GM13976 (cell line): ENCODE measurements at places on chromosomes 1 and 21.

GRCh38 chr1:27752360-27752759, 20.7 kb upstream of the STX12 start:
- DNase-seq: no peak

DNA sequence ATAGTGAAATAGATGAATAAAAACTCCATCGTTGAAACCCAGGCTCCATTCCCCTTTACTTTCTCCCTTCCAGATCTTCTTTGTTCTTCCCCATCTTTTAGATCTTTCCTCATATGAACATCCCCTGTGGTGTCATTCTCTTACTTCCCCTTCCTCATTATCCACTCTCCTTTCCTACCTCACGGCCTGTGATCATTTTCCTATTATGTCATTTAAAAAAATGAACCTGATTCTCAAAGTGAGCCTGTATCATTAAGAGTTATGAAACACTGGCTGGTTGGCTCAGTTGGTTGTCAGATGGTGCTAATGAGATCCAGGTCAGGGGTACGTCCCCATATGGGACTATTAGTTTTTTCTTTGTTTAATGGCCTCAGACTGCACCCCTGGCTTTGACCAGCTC, 38.3 kb downstream of the TCEANC2 start:
- no peak for DNase-seq

- no peak for DNase-seq
These were observed 9.8 kb downstream of the TXNDC12 start for GRCh38 chr1:52045236-52045635.

GRCh38 chr1:68979891-68980290, 483.0 kb upstream of the DEPDC1 start:
- no peak for DNase-seq

DNA sequence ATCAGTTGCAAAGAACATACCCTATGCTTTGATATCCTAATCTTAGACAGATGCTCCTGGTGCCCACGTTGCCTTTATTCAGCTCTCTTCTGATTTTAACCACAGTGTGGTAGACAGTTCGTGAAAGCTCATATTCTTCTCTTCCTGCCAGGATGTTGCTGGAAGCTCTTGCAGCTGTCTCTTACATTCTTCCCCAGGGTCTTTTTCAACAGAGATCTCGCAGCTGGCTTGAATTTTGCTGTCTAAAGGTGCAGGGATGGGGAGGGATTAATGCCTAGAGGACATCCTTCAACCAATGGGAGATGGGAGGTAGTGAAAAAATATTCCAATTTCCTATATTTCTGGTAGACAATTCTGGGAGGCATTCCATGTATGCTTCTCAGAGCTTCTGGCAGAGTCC, 150.0 kb upstream of the APP start:
- DNase-seq: no peak
